ENCODE measurements at places on chromosomes 12 and 14.

- DNase-seq: no peak
Observed at GRCh38 chr12:26963413-26963812, 25.1 kb downstream of the FGFR1OP2 start.

GRCh38 chr12:2696136-2696535 lies 98.6 kb upstream of the FKBP4 start:
- no peak for DNase-seq

- DNase-seq: no peak
Observed at GRCh38 chr14:60241091-60241490, 7.9 kb upstream of the PPM1A start.

- DNase-seq: no peak
Observed at GRCh38 chr12:109346920-109347319, 780 bp upstream of the MYO1H start.

DNA sequence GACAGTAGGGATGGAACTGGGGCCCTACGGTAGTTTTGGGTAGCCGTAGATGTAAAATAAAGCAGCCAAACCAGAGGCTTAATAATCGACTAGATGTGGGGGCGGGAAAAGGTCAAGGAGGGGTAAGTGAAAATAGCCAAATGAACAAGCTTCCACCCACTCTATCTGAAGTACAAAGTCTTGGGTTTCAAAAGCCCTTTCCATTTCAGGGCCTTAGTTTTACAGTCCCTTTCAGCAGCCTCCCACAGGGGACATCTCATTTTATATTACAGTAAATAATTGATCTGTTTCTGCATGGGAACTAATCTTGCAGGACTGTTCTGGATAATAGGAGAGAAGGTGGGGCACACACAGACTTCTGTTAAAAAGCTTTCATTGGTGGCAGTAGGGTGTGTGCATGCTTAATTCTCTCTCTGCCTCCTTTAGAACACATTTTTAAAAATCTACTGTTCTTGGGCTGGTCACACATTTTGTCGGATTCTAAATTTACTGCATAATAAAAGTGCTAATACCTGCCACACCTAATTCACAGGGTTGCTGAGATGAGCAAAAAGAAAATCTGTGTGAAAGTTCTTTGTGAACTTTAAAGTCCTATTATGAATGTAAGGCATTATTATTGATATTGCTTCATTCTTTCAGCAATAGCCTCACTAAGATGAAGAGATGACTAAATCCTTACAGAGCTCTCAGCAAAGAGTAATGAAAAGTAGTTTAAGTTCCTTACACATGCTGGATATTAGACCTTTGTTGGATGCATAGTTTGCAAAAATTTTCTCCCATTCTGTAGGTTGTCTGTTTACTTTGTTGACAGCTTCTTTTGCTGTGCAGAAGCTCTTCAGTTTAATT lies 104.6 kb downstream of the ITPR2 start:
- no peak for DNase-seq

- DNase-seq: no peak
Observed at GRCh38 chr12:46179693-46180452, 89.0 kb downstream of the SLC38A1 start.
